ENCODE measurements at places on chromosomes 4 and X.

GRCh38 chr4:3877868-3878267 lies 111.7 kb downstream of the ADRA2C start:
- no peak for DNase-seq

- no peak for DNase-seq
These were observed 39.4 kb downstream of the PDE5A start for GRCh38 chr4:119589165-119589564.

GRCh38 chr4:15063341-15063740 lies 61.1 kb downstream of the CPEB2 start:
- DNase-seq = no peak

DNA sequence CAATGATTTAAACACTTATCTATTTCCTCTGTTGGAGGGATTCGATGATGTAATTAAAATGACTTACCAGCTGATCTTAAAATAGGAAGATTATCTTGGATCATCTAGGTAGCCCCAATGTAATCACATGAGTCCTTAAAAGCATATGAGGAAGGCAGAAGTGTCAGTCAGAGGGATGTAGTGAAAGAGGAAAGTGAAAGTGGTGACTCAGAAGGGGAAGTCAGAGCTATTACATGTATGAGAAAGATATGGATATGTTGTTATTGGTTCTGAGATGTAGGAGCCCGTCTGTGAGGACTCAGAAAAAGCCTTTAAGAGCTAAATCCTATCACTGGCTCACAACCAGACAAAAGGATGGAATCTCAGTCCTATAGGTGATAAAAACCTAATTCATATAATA lies 456.4 kb downstream of the DACH2 start:
- no peak for DNase-seq

DNA sequence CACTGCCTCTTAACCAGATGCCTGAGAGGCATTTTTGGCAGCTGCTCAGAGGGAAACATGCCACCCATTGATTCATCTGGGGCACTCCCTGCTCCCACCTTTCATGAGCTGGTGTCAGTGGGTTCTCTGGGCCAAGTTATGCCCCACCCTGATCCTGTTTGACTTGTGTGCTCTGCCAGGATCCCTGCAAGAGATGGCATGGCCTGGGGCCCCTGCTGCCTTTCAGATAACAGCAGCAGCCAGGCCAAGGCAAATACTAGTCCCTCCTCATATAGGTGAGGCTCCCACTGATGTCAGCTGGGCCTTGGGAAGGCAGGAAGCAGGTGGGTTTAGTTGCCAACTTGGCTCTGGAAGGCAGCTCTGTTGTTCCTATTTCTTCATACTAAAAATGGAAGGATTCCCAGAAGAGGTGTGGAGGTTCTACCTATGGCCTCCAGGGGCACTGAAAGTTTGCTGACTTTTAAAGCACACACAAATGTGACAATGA lies 192.9 kb upstream of the RBPJ start:
- no peak for DNase-seq

- no peak for DNase-seq
These were observed 103.9 kb downstream of the PPA2 start for GRCh38 chr4:105369988-105370387.

DNA sequence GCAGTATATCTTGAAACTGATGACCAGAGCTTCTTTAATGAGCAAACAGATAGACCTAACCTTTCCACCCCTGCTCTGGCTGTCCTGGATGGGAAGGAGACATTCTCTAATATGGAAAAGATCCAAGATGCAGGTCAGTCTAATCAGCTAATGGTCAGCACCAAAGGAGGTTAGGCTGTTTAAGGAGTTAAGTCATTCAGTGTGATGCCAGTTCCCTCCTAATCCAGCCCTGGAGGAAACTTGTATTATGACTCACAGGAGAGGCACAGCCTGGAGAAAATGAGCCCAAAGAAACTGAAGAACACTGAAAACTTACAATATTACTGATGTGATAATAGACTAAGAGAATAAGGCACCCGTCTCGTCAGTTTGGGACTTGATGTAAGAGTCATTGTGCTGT lies 323.0 kb downstream of the HNRNPD start:
- DNase-seq = no peak

GRCh38 chrX:7586126-7586525 lies 256.8 kb upstream of the VCX start:
- DNase-seq = no peak

- no peak for DNase-seq
These were observed 53.2 kb downstream of the MAML3 start for GRCh38 chr4:140100771-140101170.

- DNase-seq = no peak
These were observed 268.3 kb downstream of the PDHA2 start for GRCh38 chr4:96108146-96108545.

GRCh38 chr4:54958236-54958635 lies 167.2 kb downstream of the KDR start:
- peak; percentile 5 for DNase-seq

DNA sequence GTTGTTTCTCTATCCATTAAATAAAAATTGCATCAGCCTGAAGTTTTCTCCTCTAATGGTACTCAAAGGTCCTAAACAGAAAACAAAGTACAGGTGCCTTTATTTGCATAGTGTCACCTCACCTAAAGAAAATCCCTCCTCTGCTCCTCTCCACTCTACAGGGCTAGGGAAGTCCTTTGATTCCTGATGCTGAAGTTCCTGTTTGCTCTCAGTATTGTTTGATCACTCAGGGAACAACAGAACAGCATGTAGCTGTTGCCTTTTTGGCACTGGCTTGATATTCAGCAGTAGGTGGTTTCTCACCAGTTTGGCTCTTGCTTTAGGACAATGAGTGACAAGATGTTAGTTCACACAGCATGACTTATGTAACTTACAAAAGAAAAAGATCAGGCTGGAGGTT lies 156.2 kb upstream of the SLC7A11 start:
- DNase-seq = no peak

DNA sequence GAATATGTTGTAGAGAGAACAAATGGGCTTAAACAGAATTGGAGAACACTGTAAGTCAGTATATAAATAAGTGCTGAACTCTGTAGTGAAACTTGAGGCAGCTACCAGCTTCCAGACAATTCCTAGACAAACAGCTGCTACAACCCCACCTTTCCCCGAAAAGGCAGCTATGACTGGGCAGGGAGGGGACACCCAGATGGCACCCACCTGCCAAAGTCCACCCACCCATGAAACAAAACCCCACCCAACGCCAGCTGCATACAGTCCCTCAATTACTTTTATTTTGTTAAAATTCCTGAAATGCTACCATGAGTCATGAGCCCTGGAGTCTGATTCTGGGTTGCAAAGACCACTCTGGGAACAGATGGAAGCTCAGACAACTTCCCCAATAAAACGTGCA lies 24.4 kb downstream of the RELL1 start:
- DNase-seq = no peak

DNA sequence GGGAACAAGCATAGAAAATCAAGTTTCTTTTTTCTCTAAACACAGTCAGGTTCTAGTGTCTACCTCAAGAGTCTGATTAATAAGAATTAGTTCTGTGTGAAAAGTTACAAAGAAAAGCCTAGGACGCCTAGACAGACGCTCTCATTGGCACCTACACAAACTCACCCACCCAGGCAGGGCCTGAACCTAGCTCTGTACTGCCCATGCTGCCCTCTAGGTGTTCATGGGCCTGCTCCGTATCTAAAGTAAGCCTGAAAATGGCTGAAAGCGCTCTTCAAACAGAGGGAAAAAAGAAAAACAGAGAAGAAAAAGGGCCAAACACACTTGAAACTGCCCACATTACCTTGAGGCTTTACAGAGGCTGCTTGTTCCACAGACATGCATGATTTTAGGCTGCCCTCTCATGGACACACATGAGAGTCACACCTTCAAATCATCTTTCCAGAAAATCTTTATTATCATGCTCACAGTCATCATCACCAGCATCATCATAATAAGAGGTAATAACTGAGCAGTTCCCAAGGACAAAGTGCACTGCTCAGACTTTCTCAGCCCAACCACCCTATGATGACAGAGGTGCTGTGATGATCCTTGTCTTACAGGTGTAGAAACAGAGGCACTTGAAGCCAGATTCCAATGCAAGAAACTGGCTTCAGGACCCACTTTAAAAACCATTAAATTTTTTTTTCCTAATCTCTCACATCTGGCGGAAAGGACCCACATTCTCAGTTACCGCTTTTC lies 49.6 kb downstream of the MAP7D2 start:
- no peak for DNase-seq

- DNase-seq = no peak
These were observed 50.5 kb upstream of the OGT start for GRCh38 chrX:71482228-71482958.

- DNase-seq = no peak
These were observed 483.1 kb downstream of the BCOR start for GRCh38 chrX:39614680-39614998.

- DNase-seq = no peak
These were observed 84.0 kb upstream of the ATP6AP2 start for GRCh38 chrX:40496728-40497127.

DNA sequence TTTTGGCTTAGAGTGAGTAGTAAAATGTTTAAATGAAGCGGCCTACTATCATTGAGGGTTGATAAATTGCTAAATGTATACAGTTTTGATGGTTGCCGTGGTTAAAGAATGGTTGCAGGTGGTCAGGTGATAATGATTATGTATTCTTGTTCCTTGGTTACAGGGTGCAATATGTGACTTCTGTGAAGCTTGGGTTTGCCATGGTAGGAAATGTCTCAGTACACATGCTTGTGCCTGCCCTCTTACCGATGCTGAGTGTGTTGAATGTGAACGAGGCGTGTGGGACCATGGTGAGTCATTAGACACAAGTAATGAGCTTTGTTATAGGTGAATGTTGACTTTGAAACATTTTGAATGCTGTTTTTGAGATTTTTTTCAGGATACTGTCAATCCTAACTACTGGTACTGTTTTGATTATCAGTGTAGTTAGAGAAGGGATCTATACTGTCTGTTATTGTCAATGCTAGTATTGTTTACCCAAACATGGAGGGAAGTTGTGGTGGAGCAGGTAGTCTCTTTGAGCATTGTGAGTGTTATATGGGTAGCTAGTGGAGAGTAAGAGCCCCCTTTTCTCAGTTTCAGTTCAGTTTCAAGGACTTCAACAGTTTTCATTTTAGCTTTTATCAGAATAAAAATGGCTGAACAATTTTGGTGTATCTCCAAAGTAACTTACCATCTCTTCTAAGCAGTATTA lies 8.9 kb downstream of the ZNF330 start:
- DNase-seq = no peak

GRCh38 chr4:152072001-152072485 lies 311.2 kb upstream of the GATB start:
- DNase-seq = no peak

DNA sequence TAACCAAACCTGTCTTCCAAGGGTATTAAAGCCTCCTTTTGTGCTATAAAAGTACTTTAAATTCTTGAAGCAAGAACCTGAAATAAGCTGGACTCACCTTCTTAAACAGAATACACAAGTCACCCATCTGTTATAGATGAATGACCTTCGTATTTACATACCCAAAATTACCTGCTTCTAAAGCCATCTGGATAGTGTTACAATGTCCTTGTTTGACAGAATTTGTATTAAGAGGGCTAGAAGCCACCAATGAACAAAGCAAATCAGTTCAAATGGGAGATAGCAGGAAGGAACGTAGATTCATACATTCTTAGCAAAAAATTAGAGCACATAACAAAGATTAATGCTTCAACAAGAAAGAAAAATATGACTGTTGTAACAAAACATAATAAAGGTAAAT lies 33.7 kb upstream of the CCSER1 start:
- DNase-seq = no peak

DNA sequence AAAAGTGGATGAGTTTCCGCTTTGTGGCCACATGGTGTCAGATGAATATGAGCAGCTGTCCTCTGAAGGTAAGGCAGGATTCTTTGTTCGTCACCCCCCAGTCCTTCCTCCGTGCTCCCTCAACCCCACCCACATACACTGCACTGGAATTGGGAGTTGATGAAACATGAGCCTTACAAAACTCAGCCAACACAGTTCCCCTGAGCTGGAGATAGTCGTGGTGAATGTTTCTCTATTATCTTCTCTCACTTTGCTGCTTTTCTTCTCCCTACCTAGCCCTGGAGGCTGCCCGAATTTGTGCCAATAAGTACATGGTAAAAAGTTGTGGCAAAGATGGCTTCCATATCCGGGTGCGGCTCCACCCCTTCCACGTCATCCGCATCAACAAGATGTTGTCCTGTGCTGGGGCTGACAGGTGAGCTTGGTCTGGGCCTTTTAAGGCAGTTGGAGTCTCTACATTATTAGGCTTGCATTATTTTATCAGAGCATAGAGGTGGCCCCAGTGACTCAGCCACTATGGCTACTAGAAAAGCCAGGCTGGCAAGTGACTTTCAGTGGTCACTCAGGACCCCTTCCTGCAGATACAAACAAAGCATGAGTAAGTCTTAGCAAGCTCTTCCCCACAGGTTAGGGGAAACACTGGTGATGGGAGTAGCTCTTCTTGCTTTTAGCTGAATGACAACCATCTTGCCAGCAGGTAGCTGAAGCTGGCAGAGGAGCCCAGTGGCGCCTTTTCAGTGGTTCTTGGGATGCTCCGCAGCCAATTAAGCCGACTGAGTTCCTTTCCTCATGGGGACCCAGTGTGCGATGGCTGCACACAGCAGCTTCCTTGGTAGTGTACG lies 1.6 kb downstream of the RPL10 start:
- DNase-seq = peak; percentile 39

GRCh38 chr4:30295652-30296051 lies 424.5 kb upstream of the PCDH7 start:
- no peak for DNase-seq

DNA sequence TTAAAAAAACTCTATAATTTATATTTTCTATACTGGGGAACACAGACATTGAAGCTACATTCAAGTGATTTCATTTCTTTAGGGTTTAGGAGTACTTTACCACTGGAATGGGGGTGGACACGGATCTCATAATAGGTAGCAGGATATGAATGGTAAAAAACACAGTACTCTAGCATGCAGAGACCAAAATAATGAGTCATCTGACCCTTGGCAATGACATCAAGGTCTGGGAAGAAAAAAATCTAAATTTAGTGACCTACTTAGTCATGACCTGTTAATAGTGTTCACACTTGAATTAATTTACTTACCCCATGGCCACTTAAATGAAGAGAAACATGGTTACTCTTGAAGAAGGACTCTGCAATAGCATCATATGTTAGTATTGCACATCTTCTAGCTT lies 187.9 kb downstream of the EPHA5 start:
- DNase-seq = no peak
